ENCODE measurements at places on chromosomes 4 and X. TPM values are rescaled to one million over a fixed set of nuclear protein-coding genes. Genes with fewer than 3 reads are reported as not detected.
A peak's percentile ranks its signal among the peaks of the same experiment; 100 is the strongest.

Gene SLC9B1
- not detected for total RNA-seq

Gene CT45A2
- total RNA-seq: not detected

Gene USP26
- total RNA-seq: not detected

DNA sequence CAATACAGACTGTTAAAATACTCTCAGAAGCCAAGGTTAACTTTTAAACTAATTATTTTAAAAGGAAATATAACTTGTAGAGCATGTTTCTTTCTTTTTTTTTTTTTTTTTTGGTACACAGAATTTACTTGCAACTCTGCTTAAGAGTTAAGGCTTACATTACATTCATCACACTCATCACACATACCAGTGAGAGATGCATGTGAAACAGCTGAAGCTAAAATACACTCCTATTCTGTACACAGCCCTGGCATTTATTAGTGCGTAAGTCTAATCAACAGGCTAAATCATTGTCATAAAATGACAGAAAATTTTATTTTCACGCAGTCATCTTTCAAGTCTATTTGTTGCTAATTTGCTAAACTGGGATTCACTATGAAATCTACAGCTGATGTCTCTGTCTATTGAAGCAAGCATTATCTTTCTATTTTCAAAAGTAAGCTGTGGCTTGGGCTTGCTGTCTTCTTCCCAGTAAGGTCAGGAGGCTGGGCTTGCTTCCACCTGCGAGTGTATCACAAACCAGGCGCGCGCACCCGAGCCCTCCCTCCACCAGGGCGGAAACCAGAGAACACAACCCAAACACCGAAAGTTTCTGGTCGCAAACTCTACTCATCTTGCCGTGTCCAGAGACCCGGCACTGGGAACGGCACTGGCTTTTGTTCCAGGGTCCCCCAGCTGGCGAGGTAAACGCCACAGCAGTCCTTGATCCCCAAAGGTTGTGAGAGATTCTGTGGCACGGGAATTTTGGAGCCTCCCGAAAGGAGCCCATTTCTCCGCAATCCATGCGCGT is 3.9 kb downstream of the MAML3 start:
- peaks cover 19% of the 10 kb centered on the region for H3K4me1 ChIP-seq
- H3K27me3 ChIP-seq: no peaks in the 10 kb centered on the region
- peak overlapping the region; percentile 59 for H3K4me3 ChIP-seq

DNA sequence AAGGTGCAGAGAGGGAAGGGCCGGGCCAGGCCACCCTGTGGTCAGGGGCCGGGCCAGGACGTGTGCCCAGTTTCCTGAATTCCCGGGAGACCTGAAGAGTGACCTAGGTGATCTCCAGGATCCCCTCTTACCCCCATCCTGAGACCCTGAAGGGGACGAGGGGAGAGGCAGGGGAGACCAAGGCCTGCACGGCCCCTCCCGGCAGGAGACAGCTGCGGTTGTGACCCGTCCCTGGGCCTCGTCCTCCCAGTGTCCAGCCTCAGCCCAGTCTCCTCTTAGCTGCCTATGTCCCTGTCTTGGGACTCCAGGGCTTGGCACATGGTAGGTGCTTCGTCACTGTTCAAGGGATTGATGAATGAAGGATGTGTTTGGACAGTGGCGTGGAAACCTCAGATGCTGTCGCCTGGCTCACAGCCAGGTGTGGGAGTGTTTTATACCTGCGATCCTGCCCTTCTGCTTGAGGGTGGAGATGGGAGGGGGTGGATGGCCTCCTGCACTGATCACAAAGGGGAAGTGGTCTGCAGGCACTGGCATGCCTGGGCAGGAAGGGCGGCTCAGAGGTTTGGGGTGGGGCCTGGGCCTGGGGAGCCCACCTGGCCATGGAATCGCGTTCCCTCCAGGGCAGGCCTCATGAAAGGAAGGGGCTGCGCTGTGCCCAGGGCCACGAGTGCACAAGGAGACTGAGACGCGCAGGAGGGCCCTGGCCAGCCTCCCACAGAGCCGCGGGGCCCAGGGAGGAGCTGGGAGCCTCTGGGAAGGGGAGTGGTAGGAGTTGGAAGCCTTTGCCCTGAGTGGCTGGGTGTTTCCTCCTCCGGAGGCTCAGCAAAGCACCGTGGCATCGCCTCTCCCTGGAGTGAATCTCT is 6.9 kb downstream of the SH3TC1 start:
- H3K4me1 ChIP-seq: peaks cover 27% of the 10 kb centered on the region
- no peak overlapping the region for H3K4me3 ChIP-seq
- peaks cover 5% of the 10 kb centered on the region for H3K36me3 ChIP-seq
- DNase-seq: no peak
- H3K27me3 ChIP-seq: no peaks in the 10 kb centered on the region

Gene ARR3
- not detected for total RNA-seq

Gene IL1RAPL2
- total RNA-seq: 0.21 TPM

Gene UGT2A3
- not detected for total RNA-seq

- peak overlapping the region; percentile 25 for H3K4me3 ChIP-seq
- H3K36me3 ChIP-seq: peaks cover 30% of the 10 kb centered on the region
- H3K4me1 ChIP-seq: peaks cover 57% of the 10 kb centered on the region
- peak overlapping the region; percentile 82 for H3K27ac ChIP-seq
- no peaks in the 10 kb centered on the region for H3K27me3 ChIP-seq
- DNase-seq: no peak
These were observed 51.2 kb upstream of the TADA2B start for GRCh38 chr4:6991771-6992557.

DNA sequence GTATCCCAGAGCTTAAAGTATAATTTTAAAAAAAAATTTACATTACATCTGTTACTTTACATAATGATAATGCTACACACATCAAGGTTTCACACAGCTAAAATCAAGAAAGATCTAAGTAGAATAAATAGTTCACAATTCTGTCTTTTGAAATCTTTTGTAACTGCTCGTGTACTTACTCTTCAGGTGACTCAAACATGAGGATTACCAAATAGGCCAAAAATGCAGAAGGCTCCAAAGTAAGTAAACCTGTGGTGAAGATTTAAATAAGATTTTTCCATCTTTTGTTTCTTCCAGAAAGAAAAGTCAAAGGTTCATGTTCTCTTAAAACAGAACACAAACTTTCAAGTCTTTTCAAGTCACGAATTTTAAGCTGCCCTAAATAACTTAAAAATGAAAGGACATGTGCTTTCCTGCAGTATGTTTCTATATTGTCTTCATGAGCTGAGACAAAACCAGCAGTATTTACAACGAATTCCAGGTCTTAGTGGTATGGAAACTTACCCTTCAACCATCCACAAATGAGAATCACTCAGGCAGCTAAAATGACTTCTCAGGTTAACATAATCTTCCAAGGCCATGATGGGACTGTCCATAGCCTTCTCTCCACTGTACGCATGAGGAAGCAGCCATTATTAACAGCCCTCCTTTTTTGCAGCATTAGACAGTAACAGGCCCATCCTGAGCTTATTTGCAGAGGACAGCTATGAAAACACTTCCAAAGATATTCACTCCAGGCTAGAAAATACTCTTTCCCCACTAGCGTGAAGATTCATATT is 172.8 kb upstream of the EDNRA start:
- no peak for DNase-seq
- H3K27me3 ChIP-seq: no peaks in the 10 kb centered on the region
- no peaks in the 10 kb centered on the region for H3K36me3 ChIP-seq
- H3K27ac ChIP-seq: no peak overlapping the region
- H3K4me3 ChIP-seq: no peak overlapping the region
- no peaks in the 10 kb centered on the region for H3K4me1 ChIP-seq

Gene KLKB1
- total RNA-seq: not detected

Gene REPS2
- total RNA-seq: 8.7 TPM

DNA sequence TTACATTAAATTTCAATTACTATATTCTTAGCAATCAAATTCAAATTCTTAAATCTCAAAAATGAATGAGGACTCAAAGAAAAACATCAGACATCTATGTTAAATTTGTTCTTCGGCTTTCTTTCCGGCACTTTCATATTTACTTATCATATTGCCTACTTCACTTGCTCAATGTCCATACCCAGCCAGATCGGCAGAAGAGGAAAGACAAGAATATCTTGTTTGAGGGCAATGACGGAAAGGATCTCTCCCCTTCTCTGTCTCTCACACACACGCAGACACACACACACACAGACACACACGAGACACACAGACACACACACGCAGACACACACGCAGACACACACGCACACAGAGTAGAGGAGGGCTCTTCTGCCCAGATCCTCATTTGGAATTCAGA is 13.2 kb upstream of the IRF2 start:
- H3K27me3 ChIP-seq: no peaks in the 10 kb centered on the region
- DNase-seq: no peak
- H3K4me1 ChIP-seq: no peaks in the 10 kb centered on the region
- H3K36me3 ChIP-seq: no peaks in the 10 kb centered on the region

DNA sequence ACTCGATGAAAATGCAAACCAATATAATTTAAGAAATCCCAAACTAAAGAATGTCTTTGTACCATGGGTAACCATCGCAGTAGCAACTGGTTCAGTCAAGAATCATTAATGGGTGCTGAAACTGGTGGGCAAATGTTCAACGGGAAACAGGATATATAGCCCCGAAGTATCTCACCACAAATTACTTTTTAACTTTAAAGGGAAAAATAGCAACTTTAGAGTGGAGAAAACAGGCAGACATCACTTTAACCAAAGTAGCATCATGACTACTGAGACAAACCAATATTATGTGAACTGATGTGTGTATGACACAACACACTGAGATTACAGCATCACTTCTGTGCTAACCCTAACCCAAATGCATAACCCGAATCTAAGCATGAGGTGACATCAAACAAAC is 33.8 kb upstream of the SLAIN2 start:
- no peaks in the 10 kb centered on the region for H3K27me3 ChIP-seq
- H3K4me1 ChIP-seq: no peaks in the 10 kb centered on the region
- no peak overlapping the region for H3K27ac ChIP-seq

Gene EVC2
- total RNA-seq: 22.2 TPM

Gene CLCN4
- 2.5 TPM for total RNA-seq

DNA sequence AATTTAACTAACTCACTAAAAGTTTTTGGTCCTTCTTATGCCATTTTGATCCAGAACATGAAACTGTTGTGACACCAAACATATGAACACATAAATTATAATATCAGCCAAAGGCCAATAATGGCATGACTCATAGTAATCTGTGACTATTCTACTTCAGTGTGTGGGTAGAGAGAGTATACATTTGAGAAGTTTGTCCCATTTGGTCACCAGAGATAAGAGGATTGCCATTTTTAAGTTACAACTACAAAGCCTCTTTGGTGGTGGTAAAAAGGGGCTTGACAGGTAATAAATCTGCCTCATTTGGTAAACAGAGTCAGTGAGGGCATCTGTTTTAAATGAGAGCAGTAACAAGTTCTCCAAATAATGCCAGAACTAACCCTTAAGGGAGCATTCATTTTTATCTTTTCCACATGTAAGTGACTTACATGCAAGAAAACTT is 117.9 kb downstream of the TBC1D19 start:
- H3K27me3 ChIP-seq: no peaks in the 10 kb centered on the region
- H3K36me3 ChIP-seq: no peaks in the 10 kb centered on the region
- DNase-seq: no peak
- no peak overlapping the region for H3K27ac ChIP-seq
- H3K4me3 ChIP-seq: no peak overlapping the region

GRCh38 chr4:61514991-61515390 is 314.9 kb downstream of the ADGRL3 start:
- no peak overlapping the region for H3K27ac ChIP-seq
- H3K27me3 ChIP-seq: no peaks in the 10 kb centered on the region
- H3K36me3 ChIP-seq: no peaks in the 10 kb centered on the region
- no peaks in the 10 kb centered on the region for H3K4me1 ChIP-seq
- no peak for DNase-seq

Gene AFM
- total RNA-seq: not detected

- no peak for DNase-seq
- no peaks in the 10 kb centered on the region for H3K4me1 ChIP-seq
- H3K27ac ChIP-seq: no peak overlapping the region
- no peaks in the 10 kb centered on the region for H3K27me3 ChIP-seq
These were observed 247.9 kb upstream of the POF1B start for GRCh38 chrX:85627363-85627762.

GRCh38 chr4:65661471-65661870 is 8.8 kb downstream of the EPHA5 start:
- H3K4me3 ChIP-seq: no peak overlapping the region
- no peak for DNase-seq
- no peak overlapping the region for H3K27ac ChIP-seq
- H3K27me3 ChIP-seq: peaks cover 23% of the 10 kb centered on the region

Gene CYBB
- total RNA-seq: 2.4 TPM

- no peak for DNase-seq
- no peak overlapping the region for H3K27ac ChIP-seq
- H3K27me3 ChIP-seq: no peaks in the 10 kb centered on the region
These were observed 54.5 kb downstream of the CLDN34 start for GRCh38 chrX:10021461-10022272.

Gene SMIM10L2A
- total RNA-seq: 5.0 TPM

- H3K27ac ChIP-seq: no peak overlapping the region
- DNase-seq: no peak
- H3K27me3 ChIP-seq: no peaks in the 10 kb centered on the region
- H3K4me3 ChIP-seq: no peak overlapping the region
These were observed 10.7 kb downstream of the PNMA6F start for GRCh38 chrX:153310901-153311300.

DNA sequence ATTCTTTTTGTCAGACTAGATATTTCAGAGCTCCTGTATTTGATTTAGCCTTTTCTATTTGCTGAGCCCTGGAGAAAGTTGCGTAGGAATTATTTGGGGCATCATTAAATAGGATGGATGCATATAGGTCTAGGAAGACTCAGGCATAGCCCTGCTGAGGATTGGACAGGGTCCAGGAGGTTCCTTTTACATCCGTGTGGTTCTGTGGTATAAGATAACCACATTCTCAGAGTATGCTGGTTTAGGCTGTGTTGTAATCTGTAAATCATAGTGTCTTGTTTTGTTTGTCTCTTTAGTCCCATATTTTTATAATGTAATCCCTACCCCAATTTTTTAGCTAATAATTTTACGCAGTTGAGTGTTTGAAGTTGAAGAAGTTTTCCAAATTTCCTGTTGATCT is 513.7 kb downstream of the RPA4 start:
- H3K4me3 ChIP-seq: no peak overlapping the region
- DNase-seq: no peak
- H3K36me3 ChIP-seq: no peaks in the 10 kb centered on the region
- no peak overlapping the region for H3K27ac ChIP-seq
- H3K27me3 ChIP-seq: no peaks in the 10 kb centered on the region

Gene HNRNPDL
- 128 TPM for total RNA-seq

DNA sequence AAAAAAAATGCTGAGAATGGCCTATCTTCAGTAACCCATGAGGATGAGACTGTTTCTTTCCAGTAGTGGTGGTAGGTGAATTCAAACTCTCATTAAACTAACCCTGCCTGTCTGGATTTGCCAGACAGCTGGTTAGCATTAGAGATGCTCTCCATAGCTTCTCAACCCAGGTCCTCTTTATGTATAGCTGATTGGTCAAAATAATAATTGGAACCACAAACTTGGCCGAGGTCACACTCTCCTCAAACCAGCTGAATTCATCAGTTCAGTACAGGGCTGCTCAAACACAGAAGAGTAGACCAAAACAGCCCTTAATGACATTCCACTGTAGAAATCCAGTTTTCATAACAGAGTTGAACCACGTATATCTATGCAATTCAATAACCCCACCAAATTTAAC is 85.3 kb downstream of the HCCS start:
- no peak overlapping the region for H3K4me3 ChIP-seq
- no peaks in the 10 kb centered on the region for H3K36me3 ChIP-seq
- H3K27me3 ChIP-seq: no peaks in the 10 kb centered on the region
- H3K4me1 ChIP-seq: peaks cover 4% of the 10 kb centered on the region
- no peak for DNase-seq

Gene PDGFC
- total RNA-seq: 26.4 TPM

Data from suprapubic skin (tissue), 4 donors.